ENCODE measurements at places on chromosomes 7 and 10. TPM values are rescaled to one million over a fixed set of nuclear protein-coding genes. Genes with fewer than 3 reads are reported as not detected.

Gene POT1
- total RNA-seq, result 29.0 TPM

Gene PVRIG
- not detected for total RNA-seq

Gene BAIAP2L1
- 0.92 TPM for total RNA-seq

Gene DLG5
- total RNA-seq, result 24.4 TPM

Gene LFNG
- total RNA-seq, result 0.93 TPM

Gene USP54
- 7.0 TPM for total RNA-seq

Gene FGFR2
- 0.06 TPM for total RNA-seq

Gene COPG2
- total RNA-seq, result 29.8 TPM

Gene GALNT17
- total RNA-seq, result not detected

Gene TMEM139
- total RNA-seq, result not detected

Gene WDR91
- 6.2 TPM for total RNA-seq

Gene CALCR
- not detected for total RNA-seq

Gene ZNF804B
- total RNA-seq, result not detected

Gene BMPER
- 5.9 TPM for total RNA-seq

Gene STAMBPL1
- 64.6 TPM for total RNA-seq

Gene C10orf53
- total RNA-seq, result not detected

Gene RTKN2
- total RNA-seq, result 2.9 TPM

Gene IFIT1
- total RNA-seq, result 12.7 TPM

Gene ZDHHC6
- 24.6 TPM for total RNA-seq

Gene SFXN2
- total RNA-seq, result 3.6 TPM

Gene ARHGEF5
- total RNA-seq, result 2.0 TPM

Gene SRPK2
- 47.4 TPM for total RNA-seq

Gene GARS1
- total RNA-seq, result 164 TPM

Gene GIMAP5
- total RNA-seq, result 0.12 TPM

Gene CRHR2
- not detected for total RNA-seq

Gene HSPA12A
- 5.9 TPM for total RNA-seq

Gene PRKCQ
- not detected for total RNA-seq

Gene CYP2C8
- not detected for total RNA-seq

Measured in aortic smooth muscle cell (primary cell).